Chondrocyte (in vitro differentiated cells): ENCODE measurements at places on chromosomes 7 and 10. TPM values are rescaled to one million over a fixed set of nuclear protein-coding genes. Genes with fewer than 3 reads are reported as not detected.

The CFTR gene
- total RNA-seq, result not detected in 3 replicates

The NPFFR1 gene
- not detected in 3 replicates for total RNA-seq

The OLAH gene
- total RNA-seq, result 1.9 to 3.4 TPM (median 2.1 TPM) in 3 replicates

The PRPS1L1 gene
- not detected in 3 replicates for total RNA-seq

The H2BK1 gene
- not detected in 3 replicates for total RNA-seq

The MRLN gene
- total RNA-seq, result not detected in 3 replicates

The NXPH1 gene
- not detected in 3 replicates for total RNA-seq

The PRRT4 gene
- total RNA-seq, result 0.42 to 1.4 TPM (median 0.46 TPM) in 3 replicates

- peaks cover 32% of the 10 kb centered on the region for H3K4me1 ChIP-seq
- H3K36me3 ChIP-seq, result no peaks in the 10 kb centered on the region
- no peak for DNase-seq
- no peak overlapping the region for H3K4me3 ChIP-seq
These were observed 52.7 kb downstream of the CDK14 start for GRCh38 chr7:90648834-90649233.

GRCh38 chr10:48249763-48250351 lies 24.6 kb downstream of the FRMPD2 start:
- no peak overlapping the region for H3K27ac ChIP-seq
- no peak overlapping the region for H3K4me3 ChIP-seq
- DNase-seq, result no peak
- no peaks in the 10 kb centered on the region for H3K36me3 ChIP-seq
- H3K4me1 ChIP-seq, result peaks cover 12% of the 10 kb centered on the region

DNA sequence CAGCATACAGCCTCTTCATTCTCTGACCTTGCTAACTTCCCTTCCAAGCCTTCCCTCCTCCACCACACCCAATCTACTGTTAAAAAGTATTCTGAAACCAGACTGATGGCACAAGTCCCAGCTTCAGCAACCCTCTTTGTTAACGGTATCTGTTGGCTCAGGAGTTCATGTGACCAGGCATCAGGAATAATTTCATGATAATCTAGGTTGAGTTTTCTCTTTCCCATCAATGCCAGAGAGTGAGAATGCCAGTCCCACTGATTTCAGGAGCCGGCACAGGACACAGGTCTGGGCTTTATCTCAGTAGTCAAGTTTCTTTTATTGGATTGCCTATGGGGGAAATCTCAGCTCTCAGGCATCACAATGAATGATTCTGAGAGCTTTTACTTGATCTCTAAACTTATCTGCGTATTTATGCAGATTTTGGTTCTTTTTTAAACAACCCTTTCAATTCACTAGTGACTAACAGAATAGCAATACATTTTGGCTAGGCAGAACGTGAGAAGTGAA lies 231.0 kb upstream of the LYZL1 start:
- DNase-seq, result no peak
- no peaks in the 10 kb centered on the region for H3K27me3 ChIP-seq
- H3K27ac ChIP-seq, result no peak overlapping the region
- no peak overlapping the region for H3K4me3 ChIP-seq

DNA sequence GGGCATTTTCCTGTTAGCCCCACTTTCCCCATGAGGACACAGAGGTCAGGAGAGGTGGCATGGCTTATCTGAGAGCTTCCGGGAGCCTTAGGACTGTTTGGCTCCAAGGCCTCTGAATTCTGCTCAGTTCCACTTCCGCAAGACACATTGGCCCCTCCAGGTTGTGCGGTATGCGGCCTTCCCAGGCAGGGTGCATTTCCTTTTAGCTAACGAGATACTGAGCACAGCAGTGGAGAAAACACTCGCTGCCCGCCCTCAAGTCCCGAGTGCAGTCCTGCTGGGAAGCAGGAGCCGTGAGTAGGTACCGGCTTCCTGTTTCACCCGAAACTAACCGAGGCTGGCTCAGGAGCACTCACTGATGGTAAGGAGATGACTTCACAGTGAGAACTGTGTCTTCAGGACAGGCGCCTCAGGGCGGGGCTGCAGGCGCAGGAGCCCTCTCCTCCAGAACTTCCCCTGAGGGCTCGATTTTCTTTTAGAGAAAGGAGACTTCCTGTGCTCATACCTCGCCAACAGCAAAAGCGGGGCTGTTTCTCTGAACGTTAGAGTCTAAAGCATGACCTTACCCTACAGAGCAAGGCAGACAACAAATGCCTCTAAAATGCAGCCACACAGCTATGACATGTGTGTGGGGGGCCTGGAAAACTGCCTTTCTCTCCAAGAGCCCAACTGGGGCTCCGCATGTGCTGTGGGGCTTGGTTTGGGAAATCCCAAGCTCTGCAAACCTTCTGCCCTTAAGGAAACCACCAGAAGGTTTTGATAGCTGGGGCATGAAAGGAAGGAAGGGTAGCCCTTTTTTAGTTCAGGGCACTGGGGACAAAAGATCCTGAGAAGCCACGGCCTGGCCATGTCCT lies 25.9 kb downstream of the RGS10 start:
- H3K27ac ChIP-seq, result peak overlapping the region; percentile 27
- H3K27me3 ChIP-seq, result no peaks in the 10 kb centered on the region
- H3K4me3 ChIP-seq, result no peak overlapping the region
- H3K36me3 ChIP-seq, result peaks cover 6% of the 10 kb centered on the region
- H3K4me1 ChIP-seq, result peaks cover 32% of the 10 kb centered on the region

GRCh38 chr10:17375936-17376584 lies 78.3 kb downstream of the ST8SIA6 start:
- peaks cover 2% of the 10 kb centered on the region for H3K36me3 ChIP-seq
- H3K27me3 ChIP-seq, result peaks cover 3% of the 10 kb centered on the region

DNA sequence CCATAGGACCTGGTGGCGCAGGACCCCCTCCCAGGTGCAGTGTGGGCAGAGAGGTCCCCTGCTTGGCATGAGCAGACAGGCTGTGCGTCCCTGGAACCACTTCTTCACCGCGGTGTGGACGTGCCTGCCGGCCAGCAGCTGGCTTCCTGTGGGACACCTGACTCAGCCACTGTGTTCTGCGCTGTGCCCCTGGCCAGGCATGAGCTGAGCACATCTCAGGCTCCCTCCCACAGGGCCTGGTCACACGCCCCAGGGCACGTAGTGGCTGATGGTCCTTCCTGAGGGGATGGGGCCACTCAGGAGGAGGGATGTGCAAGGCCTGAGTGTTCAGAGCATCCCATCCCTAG lies 3.5 kb upstream of the DEPP1 start:
- H3K4me1 ChIP-seq, result peaks cover 92% of the 10 kb centered on the region
- DNase-seq, result no peak
- peak overlapping the region; percentile 19 for H3K4me3 ChIP-seq

DNA sequence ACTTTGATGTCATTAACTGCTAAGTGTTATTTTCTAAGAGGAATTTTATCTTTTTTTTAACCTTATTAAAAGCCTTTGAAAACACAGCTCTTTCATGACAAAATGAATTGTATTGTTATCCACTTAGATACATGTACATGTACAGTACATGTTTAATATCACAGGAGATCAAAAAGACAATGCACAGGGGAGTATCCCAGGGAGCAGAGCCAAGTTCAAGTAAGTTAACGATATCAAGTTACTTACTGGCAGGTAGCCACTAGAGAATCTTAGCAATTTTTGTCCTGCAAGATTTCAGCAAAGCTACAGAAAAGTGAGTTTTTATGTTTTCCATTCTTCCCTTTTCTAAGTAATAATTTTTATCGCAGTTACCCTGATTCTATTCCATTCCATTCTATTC lies 33.9 kb upstream of the ARL4A start:
- no peak for DNase-seq
- no peak overlapping the region for H3K27ac ChIP-seq
- no peak overlapping the region for H3K4me3 ChIP-seq

DNA sequence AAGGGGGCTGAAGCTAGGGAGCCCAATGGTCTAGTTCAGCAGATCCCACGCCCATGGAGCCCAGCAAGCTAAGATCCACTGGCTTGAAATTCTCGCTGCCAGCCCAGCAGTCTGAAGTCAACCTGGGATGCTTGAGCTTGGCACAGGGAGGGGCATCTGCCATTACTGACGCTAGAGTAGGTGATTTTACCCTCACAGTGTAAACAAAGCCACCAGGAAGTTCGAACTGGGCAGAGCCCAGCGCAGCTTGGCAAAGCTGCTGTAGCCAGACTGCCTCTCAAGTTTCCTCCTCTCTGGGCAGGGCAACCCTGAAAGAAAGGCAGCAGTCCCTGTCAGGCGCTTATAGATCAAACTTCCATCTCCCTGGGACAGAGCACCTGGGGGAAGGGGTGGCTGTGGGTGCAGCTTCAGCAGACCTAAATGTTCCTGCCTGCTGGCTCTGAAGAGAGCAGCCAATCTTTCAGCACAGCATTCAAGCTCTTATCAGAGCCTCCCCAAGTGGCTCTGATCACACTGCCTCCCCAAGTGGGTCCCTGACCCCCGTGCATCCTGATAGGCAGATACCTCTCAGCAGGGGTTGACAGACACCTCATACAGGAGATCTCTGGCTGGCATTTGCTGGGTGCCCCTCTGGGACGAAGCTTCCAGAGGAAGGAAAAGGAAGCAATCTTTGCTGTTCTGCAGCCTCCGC lies 167.8 kb downstream of the CCDC71L start:
- DNase-seq, result no peak
- H3K36me3 ChIP-seq, result peaks cover 4% of the 10 kb centered on the region
- no peak overlapping the region for H3K4me3 ChIP-seq

DNA sequence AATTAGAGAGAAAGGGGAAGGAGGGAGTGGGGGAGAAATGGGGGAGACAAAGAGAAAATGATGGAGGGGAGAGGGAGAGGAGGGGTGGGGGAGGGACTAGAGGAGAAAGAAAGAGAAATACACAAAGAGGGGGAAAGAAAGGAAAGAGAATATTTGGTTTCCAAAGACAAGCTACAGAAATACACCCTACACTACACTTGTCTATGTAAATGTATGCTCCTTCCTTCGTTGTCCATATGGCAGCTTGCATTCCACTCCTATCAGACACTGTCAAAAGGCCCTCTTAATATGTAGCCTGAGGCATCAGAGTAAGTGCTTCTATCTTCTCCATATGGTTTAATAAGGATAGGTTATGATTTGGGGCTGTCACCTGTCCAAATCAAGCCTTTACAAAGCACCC lies 92.8 kb upstream of the FEZF1 start:
- H3K27me3 ChIP-seq, result no peaks in the 10 kb centered on the region
- no peak overlapping the region for H3K4me3 ChIP-seq
- peaks cover 6% of the 10 kb centered on the region for H3K4me1 ChIP-seq
- DNase-seq, result no peak
- H3K27ac ChIP-seq, result no peak overlapping the region

DNA sequence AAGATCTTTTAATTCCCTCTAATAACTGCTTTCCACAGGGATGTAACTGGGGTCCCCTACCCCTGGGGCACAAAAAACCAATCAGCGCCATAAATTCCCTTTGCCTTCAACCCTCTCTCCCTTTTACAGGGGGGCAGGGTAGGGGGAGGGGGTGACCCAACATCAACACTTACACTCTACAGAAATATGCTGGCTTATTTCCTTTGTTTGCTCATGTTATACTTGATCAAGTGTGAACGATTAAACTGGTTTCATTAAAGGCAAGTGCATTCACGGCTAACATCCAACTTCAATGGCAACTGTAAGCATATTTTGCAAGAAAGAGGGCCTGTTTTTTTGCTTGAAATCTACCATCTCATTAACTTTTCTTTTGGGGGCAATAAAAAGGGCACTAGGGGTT lies 2.9 kb downstream of the CTBP2 start:
- H3K27me3 ChIP-seq, result no peaks in the 10 kb centered on the region
- H3K36me3 ChIP-seq, result no peaks in the 10 kb centered on the region
